ENCODE measurements at places on chromosomes 13 and 19.

DNA sequence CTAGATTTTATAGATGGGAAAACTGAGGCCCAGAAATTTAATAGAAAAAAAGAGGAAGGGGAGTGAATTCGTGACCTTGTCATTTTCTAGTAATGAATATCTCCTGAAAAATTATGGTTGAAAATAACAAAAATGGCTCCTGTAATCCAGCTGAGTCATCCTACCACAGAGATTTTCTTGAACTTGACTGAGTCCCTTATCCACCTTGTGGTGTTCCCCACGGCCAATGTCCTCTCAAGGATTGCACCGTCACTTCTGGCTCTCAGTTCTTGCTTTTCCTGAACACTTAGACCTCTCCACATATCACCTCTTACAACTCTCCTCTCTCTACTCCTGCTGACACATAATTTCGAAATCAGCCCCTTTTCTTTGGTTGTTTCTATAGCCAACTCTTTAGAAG lies 1.2 kb upstream of the KATNAL1 start:
- DNase-seq, result no peak

GRCh38 chr13:82292334-82292733 lies 1589.9 kb downstream of the SLITRK1 start:
- DNase-seq, result no peak

DNA sequence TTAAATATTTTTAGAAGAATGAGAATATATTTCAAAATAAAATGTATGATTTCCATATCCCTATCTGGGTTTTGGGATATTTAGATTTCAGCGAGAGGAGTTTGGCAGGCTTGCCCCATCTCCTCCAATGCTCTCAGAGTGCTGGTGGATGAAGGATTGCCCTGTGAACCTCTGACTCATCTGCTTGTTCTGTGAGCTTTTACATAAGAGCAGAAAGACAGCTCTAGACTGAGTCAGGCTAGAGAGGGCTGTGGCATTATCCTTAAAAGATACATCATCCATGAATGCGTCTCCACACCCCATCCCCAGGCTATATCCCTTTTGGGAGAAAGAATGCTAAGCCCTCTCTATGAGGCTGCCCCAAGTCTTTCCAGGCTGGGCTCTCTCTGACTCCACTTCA lies 190.6 kb downstream of the TUBA3C start:
- no peak for DNase-seq

GRCh38 chr13:44309794-44310757 lies 63.5 kb upstream of the SERP2 start:
- DNase-seq, result peak; percentile 37

DNA sequence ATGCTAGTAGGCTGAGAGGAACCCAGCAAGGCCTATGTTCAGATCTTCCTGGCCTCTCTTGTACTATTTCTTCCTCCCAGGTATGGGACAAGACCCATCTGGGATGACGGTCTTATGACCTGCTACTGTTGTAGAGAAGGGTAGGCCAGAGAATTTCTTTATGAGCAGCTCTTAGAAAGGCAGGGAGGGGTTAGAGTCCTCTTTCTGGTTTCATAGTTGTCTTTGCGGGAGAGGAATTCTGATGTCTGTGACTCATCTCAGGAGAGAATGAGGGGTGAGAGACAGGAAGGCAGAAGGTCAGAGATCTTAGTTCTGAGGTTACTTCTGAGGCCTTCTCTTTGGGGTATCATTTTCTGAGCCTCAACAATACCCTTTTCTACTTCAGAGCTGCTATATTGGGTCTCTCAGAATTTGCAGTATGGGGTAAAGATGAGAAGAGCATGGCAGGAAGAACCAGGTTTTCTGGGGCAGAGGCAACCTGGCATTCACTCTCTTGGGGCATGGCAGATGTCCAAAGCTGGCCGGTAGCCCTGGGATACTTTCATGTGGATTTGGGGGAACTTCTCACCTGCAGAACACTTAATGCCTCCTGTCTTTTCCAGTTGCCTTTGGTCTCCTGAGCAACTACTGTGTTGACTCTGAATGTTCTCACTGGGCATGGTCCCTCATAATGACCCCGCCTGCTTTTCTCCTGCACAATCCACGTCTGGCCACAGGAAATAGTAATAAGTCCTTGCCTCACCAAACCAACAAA lies 154.4 kb downstream of the GGACT start:
- no peak for DNase-seq

GRCh38 chr13:76852986-76853385 lies 33.2 kb downstream of the KCTD12 start:
- no peak for DNase-seq

DNA sequence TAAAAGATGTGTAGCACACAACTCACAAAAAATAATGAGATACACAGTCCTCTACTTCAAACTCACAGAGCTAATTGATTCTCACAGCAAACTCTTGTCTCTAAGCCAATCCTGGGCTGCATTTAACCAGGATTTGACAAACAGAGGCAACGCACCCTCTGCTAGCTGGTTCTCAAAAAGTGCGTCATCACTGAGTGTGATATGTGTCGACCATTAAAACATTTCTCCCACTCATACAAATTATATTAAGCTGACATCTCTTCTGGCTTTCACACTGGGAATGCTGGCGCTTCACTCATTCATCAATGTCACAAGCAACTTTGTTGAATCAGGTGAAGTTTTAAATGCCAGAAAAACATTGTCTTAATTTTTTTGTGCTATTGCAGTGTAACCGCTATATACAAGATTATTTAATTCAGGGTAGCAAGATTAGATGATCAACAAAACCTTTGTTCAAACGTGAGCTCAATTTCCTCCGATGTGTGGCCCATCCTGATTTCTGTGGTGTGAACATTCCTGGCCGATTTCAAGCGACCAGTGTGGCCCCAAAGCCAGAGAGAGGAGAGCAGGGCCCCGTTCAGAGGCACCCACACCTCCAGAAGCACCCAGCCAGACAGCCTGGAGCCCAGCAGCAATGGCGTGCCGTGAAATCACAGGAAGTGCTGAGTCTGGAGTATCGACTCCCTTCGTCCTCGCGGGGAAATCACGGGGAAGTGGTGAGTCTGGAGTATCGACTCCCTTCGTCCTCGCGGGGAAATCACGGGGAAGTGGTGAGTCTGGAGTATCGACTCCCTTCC lies 49.4 kb downstream of the RASA3 start:
- no peak for DNase-seq

GRCh38 chr13:84684804-84685203 lies 802.5 kb upstream of the SLITRK1 start:
- no peak for DNase-seq

- no peak for DNase-seq
These were observed 449.3 kb downstream of the PCDH9 start for GRCh38 chr13:66780814-66781213.

- DNase-seq, result no peak
These were observed 15.6 kb downstream of the NUCB1 start for GRCh38 chr19:48915757-48916156.

DNA sequence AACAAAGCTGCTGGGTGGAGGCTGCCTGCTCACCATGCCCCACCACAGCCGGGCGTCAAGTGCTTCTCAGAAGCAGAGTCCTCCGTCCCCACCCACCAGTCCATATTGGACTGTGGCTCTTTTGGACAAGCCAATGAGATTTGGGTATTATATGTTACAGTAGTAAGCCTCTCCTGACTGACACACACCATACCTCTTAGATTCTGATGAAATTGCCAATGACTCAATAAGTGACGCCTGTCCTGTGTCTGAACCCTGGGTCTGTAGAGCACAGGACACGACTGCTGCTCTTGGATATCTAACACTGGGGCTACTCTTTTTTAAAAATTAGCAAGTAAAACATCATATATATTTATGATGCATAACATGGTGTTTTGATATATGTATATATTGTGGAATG lies 44.8 kb upstream of the UBAC2 start:
- no peak for DNase-seq

DNA sequence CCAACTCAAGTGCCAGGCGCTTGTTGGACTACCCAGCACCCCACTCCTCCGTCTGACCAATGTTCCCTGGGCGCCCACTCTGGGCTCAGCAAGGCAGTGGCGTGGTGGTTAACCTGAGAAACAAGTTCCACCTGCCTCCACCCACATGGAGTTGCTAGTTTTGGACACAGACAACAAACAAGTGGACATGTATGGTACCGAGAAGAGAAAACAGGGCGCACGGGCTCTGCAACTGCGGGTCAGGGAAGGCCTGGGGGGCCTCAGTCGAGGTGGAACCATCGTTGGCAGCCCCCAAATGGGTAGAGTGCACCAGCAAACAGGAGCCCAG lies 2.5 kb downstream of the MIER2 start:
- DNase-seq, result no peak

DNA sequence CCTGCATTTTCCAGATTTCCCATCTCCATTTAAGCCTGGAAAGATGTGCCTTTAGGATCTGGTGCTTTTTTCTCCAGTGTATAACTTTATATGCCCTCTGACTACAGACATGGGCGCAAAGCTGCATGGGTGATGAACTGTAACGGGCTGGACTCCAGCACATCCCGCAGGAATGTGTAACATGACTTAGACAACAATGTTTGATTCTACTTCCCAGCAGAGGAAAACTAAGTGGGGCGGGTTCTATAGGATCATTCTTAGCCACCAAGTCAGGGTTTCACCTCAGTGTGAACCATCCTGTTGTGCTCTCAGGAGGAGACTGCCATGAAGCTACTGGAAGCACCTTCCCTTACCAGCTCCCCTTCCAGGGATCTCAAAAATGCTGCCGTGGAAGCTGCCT lies 93.2 kb upstream of the SERP2 start:
- DNase-seq, result no peak

- peak; percentile 17 for DNase-seq
These were observed 2.9 kb upstream of the ZNF700 start for GRCh38 chr19:11921852-11922495.

- no peak for DNase-seq
These were observed 9.7 kb upstream of the FBXO17 start for GRCh38 chr19:38985262-38985661.

DNA sequence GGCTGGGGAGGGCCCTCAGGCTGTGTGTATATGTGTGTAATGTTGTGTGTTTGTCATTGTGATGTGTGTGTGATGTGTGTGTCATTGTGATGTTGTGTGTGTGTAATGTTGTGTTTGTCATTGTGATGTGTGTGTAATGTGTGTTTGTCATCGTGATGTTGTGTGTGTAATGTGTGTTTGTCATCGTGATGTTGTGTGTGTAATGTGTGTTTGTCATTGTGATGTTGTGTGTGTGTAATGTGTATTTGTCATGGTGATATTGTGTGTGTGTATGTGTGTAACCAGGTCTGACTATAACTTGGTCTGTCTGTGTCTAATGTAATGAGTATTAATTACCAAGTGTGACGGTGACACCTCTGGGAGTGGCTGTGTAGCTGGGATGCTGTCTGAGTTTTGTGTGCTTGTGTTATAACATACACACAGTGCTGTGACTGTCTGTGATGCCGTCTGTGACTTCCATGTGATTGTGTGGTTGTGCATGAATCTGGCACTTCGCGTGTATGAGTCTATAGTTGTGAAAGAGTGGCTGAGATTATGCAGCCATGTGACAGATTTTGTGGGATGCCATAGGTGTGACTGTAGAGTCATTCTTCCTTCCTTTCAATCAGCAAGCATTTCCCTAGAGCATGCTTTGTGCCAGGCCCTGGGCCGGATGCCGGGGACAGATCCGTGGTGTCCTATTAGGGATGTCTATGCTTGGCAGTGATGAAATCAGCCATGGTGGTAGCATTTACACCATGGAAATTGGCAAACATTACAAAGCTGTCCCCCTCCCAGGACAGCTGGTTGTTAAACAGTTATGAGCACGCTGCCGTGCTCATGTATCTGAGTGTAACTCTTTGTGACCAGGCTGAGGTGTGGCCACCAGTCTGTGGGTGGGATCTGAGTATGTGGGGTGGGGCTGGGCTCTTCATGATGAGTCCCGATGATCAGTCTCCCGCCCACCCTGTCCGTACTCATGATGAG lies 6.4 kb downstream of the TNFSF14 start:
- DNase-seq, result no peak

- no peak for DNase-seq
These were observed 6.0 kb downstream of the PRODH2 start for GRCh38 chr19:35806597-35806996.

DNA sequence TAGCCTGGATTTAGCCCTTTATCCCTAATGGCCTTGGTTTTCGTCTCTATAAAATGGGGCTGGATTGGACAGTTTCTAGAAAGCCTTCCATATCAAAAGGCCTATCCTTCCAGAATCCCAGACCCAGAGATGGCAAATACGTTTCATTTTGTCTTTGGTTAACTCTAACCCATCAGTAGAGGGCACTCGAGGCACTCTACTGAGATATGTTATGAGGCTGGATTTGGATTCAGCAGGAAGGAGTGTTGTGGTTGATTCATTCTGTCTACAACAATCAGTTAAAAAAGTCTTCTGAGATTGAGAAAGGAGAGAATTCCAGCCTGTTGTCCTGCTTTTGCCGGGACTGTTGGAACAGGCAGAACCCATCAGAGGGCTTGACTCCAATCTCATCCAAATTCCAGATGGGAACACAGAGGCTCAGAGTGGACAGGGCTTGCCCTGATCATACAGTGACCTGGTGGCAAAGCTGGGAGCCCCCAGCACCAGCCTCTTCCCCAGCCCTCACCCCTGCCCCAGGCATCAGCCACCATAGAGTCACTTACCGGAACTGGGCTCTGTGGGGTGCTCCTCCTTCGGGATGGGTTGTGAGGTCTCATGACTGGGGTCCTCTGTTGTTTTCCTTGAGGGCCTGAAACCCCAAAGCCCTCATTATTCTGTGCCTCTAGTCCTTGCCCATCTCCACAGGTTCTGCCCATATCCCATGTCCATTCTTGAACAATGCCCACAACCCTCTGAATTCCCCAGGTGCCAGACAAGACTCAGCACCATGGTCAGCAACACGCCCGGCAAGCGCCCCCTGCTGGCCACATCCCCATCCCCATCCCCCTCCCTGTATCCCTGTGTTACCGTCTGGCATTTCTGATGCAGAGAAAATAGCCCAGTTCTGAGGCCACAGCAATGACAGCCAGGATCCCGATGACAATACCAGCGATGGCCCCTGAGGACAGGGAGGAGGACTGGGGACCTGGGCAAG lies 12.3 kb upstream of the ZNF180 start:
- peak; percentile 9 for DNase-seq

GRCh38 chr13:76397413-76397812 lies 488.8 kb downstream of the KCTD12 start:
- DNase-seq, result no peak

DNA sequence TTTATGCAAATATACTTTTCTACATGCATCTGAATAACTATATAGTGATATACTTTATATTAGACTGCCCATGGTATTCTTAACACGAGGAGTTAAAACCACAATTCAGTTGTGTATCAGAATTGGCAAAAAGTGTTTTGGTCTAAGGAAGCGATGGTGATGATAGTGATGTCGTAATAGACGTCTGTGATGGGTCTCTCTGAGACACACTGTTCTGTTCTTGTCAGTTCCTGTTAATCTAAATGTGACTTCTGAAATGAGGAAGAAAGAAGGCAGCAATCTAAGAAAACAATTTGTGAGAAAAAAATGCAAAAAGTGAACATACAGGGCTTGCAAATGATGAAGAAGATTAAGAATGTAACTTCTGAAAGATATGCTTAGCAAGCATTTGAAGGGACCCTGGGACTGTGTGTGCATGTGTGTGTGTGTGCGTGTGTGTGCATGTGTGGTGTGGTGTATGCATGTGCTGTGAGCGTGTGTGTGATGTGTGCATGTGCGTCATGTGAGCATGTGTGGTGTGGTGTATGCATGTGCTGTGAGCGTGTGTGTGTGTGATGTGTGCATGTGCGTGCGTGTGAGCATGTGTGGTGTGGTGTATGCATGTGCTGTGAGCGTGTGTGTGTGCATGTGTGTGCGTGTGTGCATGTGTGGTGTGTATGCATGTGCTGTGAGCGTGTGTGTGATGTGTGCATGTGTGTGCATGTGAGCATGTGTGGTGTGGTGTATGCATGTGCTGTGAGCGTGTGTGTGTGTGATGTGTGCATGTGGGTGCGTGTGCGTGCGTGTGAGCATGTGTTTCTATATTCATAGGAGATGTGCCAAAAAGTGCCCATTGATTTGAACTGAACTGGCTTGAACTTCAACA lies 131.8 kb downstream of the IRS2 start:
- DNase-seq, result no peak

Measured in SK-N-DZ (cell line).